8988T (cell line): ENCODE measurements at places on chromosomes 1 and 21.

DNA sequence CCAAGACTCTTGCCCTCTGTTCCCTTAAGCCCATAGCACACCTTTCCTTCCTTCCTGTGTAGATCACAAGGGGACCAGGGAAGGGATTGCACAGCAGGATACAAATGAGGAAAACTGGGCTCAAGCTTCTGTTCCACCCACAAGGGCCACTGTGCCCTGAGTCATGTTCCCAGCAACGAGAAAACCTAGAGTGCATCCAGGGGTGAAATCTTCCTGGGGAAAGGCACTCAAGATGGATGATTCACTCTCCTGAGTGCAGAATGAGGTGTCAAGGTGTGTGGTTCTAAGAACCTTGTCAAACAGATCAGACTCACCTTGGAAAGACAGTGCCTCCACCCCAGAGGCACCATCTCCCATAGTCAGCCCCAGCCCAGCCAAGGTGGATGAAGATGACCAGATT, 40.7 kb upstream of the EYA3 start:
- DNase-seq: no peak

DNA sequence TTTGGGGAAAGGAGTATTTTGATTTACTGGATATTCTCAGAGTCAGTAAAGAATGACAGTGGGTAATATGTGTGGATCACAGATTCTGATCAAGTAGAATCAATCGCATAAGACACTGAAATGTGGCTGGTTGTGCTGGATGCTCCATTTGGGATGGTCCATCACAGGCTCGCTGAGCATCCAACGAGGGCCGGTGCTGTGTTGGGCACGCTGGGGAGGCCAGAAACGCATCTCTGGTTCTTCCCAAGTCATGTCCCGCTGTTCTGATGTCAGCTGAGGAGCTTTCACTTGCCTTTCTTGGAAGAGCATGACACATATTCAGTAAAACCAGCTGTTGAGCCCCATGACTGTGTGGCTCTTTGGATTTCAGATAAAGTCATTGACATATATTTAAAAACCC, 72.0 kb downstream of the UMODL1 start:
- no peak for DNase-seq

- peak; percentile 8 for DNase-seq
Observed at GRCh38 chr21:45937721-45938452, 43.7 kb upstream of the COL6A1 start.

- no peak for DNase-seq
Observed at GRCh38 chr1:164702216-164702615, 143.2 kb downstream of the PBX1 start.

DNA sequence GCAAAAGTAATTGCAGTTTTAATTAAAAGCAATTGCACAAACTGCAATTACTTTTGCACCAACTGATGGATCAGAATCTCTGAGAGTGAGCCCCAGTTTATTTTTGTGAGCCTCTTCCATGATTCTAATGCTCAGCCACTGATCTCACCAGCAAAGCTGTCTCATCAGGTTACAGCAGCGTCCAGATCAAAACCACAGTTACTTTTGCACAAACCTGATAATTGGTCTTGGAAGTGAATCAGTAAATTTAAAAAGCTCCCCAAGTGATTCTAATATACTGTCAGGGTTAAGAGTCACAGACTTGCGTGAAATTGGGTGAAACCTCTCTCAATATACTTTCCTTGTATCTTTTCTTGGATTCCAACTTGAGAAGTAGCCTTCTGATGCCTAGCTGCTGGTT, 13.5 kb upstream of the CR2 start:
- DNase-seq: no peak

DNA sequence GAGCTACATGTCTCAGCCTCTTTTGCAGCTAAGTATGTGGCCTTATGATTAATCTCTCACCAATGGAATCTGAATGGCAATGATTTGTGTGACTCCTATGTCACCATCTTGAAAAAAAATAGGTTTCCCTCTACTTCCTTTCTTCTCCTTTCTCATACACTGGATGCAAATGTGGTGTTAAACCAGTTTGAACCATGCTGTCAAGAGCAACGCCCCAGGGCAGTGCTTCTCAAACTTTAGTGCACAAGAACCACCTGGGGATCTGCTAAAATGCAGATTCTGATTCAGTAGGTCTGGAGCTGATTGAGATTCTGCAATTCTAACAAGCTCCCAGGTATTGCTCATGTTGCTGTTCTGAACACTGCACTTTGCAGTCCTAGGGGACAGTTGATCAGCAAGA, 44.7 kb upstream of the ZNF644 start:
- no peak for DNase-seq

- DNase-seq: no peak
Observed at GRCh38 chr1:79293611-79294010, 287.1 kb upstream of the ADGRL4 start.

DNA sequence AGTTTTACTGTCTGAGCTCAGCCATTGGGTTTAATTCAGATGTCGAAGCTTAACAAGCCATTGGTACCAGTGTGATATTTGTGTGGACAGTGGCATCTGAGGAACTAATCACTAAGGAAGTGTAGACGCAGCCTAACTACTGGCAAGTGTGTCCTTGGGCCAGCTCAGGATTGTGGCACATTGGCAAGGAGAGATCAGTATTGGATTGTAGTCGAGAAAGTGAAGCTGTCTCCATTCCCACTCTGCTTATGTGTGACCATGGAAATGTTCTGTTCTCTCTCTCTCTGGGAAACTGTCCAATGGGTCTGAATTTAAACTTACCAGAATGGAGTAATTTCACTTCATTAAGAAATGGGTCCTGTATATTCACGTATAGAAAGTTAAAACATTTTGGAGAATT, 112.2 kb downstream of the ITSN1 start:
- DNase-seq: no peak
